ENCODE measurements at places on chromosomes 3 and 15. TPM values are rescaled to one million over a fixed set of nuclear protein-coding genes. Genes with fewer than 3 reads are reported as not detected.

The PPP1R14D gene
- not detected for total RNA-seq

The CTDSPL gene
- 53.0 TPM for total RNA-seq

The IFT122 gene
- 19.0 TPM for total RNA-seq

The RETNLB gene
- not detected for total RNA-seq

The FSTL1 gene
- total RNA-seq = 672 TPM

The LMAN1L gene
- total RNA-seq = under 0.01 TPM

The ITIH1 gene
- total RNA-seq = not detected

The SST gene
- not detected for total RNA-seq

The KLF15 gene
- total RNA-seq = 1.2 TPM

The SLC24A5 gene
- total RNA-seq = 0.07 TPM

The ESYT3 gene
- total RNA-seq = 0.07 TPM

The PFN2 gene
- 141 TPM for total RNA-seq

The ATG7 gene
- total RNA-seq = 147 TPM
